ENCODE measurements at places on chromosomes 6 and 20.

- no peak for DNase-seq
These were observed 16.4 kb downstream of the RANBP9 start for GRCh38 chr6:13695252-13695651.

GRCh38 chr6:37971266-37971665, 151.7 kb downstream of the ZFAND3 start:
- no peak for DNase-seq

- no peak for DNase-seq
These were observed 16.0 kb downstream of the UQCC1 start for GRCh38 chr20:35395728-35396127.

GRCh38 chr6:71190809-71191208, 97.8 kb upstream of the OGFRL1 start:
- DNase-seq: no peak

- no peak for DNase-seq
These were observed 111.1 kb downstream of the AGPAT4 start for GRCh38 chr6:161162722-161163121.

- DNase-seq: no peak
These were observed 145.0 kb downstream of the LRRC1 start for GRCh38 chr6:53939830-53940229.

DNA sequence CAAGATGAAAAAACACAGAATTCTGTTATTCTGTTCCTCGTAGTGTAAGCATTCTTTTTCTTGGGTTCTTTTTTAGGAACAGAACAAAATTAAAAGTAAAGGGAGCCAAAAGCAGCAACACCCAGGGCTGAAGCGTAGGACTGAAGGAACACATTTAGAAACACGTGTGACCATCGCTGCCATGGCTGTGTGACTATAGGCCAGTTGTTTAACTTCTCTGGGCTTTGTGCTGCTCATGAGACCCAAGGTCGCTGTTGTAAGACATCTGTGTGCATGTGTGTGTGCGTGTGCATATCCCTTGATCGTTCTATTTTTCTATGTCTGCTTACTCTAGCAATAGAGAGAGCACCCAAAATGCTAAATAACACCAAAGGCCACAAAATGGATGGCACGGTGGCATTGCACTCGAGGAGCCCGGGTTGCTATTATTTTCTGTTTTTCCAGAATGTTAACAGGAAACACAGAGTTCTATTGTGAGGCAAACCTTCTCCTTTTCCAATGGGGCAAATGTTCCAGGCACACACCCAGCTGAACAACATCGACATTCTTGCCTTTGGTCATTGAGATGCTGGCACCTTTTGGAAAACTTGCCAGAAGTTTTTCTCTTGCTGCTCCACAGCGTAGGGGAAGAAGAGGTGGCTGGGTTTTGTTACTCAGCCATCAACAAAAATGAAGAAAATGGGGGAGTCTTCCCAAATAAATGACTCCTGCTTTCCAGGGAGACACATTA, 267.8 kb upstream of the ECI2 start:
- DNase-seq: no peak

GRCh38 chr6:151440930-151441329, 11.0 kb downstream of the RMND1 start:
- DNase-seq: no peak

DNA sequence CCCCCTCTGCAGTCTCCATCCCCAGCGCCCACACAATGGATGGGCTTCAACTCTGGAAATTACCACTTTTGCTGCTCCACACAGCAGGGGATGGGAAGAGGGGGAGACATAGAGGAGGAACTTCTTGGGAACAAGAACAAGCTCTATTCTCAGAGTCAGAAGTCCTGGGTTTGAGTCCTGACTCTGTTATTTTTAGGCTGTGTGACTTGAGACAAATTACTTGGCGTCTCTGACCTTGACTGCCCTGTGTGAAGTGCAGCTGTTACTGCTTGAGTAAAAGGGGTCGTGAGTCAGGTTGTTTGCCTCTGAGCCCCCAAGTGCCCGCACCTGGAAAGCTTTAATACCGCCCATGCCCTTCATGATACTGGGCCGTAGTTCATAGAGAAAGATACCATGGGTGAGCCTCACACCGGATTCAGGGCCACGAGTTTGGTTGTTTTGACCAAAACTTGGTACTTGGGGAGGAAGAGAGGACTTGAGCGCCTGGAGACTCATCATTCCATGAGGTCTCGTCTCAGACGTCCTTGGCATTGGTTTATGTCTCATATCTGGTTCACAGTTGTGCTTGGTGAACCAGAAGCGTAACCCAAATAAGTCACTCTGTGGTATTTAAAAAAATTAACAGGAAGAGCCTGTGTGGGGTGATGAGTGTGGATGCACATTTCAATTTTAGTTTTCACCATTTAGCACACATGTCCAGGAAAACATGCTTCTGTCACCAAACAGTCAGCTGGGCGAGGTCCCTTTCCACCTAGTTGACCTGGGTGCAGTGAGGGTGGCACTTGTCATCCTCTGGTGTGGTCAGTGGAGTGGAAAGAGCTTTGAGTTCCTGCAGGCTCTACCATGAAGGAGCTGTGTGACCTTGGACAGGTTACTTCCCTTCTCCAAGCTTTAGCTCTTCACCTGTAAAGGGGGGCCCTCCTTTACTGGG, 75.6 kb downstream of the CDC5L start:
- DNase-seq: no peak

GRCh38 chr20:50283922-50284810, 93.5 kb downstream of the CEBPB start:
- DNase-seq: no peak

DNA sequence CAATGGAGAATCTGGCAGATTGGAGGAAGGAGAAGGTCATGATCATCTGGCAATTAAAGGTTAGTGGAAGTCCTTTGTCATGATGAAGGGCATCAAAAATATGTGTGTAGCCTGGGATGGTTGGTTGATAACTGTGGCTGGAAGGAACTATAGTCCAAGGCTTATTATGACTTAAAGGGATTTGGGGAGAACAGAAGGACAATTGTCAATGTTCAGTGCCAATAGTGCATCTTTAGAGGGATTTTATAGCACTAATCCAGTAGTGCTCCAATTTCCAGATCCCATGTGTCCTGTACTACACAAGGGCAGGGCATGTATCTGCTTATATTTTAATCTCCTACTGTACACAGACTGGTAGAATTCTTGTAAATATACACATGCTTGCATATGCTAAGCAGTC, 5.0 kb upstream of the ZBTB24 start:
- DNase-seq: no peak

DNA sequence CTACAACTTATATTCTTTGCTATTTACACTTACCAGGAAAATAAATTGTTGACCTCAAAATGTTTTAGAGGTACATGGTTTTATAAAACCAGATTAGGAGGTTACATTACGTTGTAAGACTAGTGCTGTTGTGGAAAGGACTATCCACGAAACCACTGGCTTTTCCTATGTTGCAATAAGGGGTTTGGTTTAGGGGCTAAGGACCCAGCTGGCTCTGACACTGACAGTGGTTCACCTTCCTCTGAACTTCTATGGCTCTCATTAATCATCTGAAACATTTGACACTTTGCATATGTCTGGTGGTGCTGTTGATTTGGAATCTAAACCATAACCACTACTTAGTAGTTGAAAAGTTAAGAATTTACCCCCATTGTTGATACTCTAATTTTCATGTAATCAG, 186.7 kb downstream of the NKAIN2 start:
- DNase-seq: no peak

DNA sequence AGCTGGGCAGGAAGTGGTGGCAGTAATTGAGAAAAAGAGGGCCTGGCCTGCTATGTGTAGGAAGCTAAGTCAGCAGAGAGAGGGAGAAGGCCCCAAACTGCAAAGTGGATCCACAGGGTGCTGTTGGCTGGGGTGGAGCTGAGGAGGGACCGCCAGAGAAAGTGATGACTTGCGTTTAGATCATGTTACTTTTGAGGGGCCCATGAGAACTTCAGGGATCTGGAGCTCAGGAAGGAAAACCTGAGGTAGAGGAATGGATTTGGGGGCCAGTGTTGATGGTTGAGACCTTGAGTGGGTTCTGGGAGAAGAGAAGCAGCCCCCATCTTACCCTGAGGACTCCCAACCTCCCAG, 155.5 kb downstream of the MRPL14 start:
- DNase-seq: no peak

- no peak for DNase-seq
These were observed 16.1 kb upstream of the ZNF76 start for GRCh38 chr6:35243386-35243958.

DNA sequence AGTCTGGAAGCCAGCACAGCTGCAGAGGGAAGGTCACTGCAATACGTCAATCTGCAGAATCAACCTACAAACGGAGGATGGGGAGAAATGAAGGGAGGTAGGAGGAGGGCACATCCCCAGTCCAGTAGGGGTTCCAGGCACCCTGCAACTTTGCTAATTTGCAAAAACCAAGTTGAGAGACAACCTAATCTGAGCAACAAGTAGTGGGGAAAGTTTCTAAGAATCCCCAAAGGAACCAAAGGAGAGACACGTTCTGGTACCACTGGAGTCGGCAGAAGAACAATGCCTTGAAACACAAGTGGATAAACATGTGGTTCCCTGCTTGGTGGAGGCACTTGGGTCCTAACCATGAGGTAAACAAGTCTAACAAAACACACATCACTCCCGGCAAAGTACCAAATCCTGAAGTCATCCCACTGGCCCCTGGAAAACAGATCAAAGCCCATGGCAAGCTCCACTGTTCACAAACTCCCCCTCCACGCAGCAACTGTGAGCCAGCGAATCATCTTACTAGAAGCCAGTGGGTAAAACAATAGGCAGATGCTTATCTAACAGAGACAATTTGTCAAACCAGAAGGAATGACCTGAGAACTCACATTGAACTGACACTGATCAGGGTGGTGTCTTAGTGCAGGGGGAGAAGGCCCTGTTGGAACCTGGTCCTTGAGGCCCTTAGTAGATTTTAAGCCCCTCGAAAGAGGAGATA, 4.7 kb downstream of the MRPS18A start:
- DNase-seq: no peak

DNA sequence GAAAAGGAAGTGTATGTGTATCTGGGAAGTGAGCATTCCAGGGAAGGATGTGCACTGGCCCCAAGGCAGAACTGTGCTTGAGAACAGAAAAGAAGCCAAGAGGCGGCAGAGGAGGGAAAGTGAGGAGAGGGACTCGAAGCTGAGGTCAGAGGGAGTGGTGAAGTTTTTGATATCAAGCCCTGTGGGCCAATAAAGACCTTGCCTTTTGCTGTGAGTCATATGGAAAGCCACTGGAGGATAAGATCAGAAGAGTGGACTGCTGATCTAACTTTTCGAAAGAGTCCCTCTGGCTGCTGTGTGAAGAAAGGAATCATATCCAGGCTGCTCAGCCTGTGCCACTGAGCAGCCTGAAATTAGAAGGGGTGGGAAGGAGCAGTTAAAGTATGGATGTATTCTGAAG, 99.4 kb downstream of the EYA4 start:
- DNase-seq: no peak

DNA sequence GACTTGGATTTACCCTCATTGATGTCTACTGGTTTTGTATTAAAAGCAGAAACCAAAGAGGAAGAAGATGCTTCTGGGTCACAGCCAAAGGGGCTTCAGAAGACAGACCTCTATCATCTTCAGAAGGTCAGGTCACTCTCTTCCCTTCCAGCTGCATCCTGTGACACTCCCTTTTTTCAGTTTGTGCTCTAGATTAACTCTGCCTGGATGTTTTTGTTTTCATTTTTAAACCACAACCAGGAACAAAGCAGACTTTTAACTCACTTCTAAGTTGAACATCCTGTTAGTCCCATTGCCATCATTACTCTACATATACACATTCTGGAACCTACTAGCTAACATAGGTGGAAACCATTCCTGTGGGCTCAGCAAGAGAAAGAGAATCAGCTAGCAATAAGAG, 45.2 kb downstream of the AKIRIN2 start:
- DNase-seq: no peak

DNA sequence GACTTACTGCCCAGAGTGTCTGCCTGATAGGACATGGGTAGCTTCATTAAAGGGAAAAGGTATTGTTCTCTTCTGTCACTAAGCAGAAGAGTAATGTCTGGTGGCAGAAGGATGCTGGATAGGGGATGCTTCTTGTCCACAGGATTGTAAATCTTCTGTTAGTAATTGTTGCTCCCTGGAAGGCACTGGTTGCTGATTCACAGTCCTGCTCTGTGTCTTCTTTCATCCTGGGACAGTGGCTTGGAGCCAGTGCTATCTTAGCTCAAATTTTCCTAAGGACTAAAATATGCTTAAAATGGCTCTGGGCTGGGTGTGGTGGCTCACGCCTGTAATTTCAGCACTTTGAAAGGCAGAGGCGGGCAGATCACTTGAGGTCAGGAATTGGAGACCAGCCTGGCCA, 48.0 kb downstream of the SYTL3 start:
- no peak for DNase-seq

GRCh38 chr6:10542213-10542612, 21.1 kb downstream of the GCNT2 start:
- no peak for DNase-seq

DNA sequence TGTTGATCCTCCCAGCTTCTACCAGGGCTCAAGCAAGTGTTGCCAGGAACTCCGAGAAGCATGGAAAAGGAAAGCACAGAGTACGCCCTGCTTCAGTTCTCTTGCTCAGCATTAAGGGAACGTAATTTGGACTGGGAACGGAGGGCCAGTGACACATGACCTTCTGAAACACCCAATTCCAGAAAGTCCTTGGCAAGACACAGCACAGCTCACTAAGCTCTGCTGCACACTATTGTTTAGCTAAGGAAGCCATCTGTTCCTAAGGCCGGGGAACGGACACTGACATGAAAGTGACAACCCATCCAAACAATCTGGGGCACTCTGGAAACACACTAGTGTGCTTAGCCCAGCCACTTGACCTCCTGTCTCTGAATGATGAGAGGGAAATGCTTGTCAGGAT, 56.9 kb upstream of the NXT1 start:
- DNase-seq: no peak

Measured in activated T-cell treated with anti-CD3 and anti-CD28 coated beads for 24 hours (primary cell).